NCI-H146 (cell line): ENCODE measurements at places on chromosomes 4 and X.

DNA sequence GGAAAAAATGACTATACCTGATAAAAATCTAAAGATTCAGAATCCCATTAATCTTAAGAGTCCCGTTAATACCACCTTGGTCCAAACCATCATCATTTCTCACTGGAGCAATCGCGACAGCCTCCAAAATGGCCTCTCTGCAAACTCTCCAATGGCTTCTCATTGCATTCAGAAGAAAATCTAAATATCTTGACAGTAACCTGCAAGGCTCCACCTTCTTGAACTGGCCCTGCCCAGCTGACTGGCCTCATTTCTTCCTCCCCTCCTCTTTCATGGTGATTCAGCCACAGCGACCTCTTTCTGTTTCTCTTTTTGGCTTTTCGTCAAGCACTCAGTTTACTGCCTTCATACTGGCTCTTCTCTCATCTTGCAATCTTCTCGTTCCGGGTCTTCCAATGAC is 56.2 kb upstream of the GPRIN3 start:
- no peak for DNase-seq

DNA sequence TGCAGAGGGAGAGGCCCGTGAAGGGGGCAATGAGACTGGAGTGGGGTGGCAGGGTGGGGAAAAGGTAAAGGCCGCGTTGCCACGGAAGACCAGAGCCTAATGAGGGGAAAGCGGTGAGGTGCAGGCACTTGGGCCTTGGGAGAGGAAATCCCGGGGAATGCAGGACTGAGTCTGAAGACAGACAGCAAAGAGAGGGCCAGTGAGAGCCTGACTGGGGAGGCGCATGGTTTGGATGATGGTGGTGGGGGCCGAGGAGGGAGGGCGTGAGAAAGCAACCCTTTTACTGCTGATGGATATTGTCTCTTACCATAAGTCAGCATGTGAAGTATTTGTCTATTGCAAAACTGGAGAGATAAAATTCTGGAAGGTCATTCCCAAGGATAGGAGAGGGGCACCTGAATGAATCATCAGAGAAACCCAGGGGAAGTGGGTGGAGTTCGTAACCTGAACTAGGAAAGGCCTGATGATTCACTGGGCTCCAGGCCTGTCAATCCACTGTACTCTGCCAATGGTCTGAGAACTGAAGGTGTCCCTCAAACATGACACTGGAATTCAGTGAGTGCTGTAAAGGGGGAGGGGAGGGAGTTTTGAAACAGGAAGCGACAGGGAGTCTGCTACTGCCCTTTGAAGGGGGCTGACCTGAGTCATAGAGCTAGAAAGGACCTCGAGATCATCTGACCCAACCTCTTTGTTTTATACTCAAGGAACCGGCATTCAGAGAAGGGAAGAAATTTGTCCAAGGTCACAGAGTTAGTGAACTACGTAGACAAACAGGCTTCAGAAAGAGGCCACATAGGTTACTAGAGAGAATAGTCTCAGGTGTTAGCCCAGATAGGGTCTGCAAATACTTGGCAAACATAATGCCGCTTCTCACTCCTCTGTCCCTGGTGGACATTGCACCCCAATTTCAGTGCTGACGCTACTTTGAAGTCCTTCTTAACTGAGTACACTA is 52.2 kb downstream of the NALF2 start:
- DNase-seq: no peak

DNA sequence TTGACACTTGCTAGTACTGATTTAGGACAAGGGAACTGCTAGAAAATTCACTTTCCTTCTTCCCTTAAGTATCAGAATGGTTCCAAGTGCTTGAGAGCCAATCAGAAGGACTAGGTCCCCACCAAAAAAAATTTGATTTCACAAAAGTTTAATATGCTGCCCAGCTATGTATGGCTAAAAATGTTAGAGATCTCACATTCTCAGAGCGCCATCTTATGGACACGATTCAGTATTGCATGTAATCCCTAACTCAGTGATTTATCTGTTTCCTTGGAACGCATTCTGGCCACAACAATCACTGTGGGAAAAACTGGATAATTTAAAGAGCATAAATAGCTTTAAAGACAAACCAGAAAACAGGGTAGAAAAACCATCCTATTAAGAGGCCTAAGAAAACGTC is 255.1 kb upstream of the GPC4 start:
- no peak for DNase-seq

- no peak for DNase-seq
Measured at GRCh38 chr4:3641501-3641900, 109.3 kb upstream of the LRPAP1 start.

GRCh38 chr4:19791422-19792123 is 460.1 kb upstream of the SLIT2 start:
- no peak for DNase-seq

DNA sequence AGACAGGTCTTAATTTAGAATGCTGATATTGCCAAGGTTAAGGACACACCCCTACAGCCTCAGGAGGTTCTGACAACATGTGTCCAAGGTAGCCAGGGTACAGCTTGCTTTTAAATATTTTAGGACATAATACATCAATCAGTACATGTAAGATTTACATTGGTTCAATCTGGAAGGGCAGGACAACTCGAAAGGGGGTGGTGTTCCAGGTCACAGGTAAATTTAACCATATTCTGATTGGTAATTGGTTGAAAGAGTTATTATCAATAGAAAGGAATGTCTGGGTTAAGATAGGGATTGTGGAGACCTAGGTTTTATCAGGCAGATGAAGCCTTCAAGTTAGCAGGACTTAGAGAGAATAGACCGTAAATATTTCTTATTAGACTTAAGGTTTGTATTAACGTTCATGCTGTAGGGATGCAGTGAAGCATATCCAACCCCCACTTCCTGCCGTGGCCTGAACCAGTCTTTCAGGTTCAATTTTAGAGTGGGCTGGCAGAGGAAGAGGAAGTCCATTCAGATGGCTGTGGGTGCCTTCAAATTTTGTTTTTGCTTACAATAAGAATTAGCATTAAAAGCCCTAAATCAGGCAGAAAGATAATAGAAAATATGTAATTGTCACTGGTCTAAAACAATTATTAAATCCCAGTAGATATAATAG is 136.5 kb upstream of the GALNTL6 start:
- no peak for DNase-seq

DNA sequence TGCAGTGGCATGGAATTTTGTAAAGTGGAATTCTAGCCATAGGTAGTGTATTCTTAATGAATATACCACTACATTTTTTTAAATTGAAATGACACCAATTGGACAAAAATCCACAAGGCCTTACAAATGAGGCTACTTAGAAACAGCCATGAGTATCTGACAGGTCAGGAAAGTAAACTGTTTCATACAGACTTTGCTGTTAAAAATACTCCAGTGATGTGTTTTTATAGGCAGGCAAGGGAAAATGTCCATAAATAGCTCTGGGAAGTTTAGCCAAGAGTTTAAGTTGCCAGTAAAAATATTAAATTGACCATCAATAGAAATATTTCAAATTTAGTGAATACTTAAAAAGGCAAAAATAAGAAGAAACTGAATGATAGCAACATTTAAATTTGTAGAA is 41.8 kb upstream of the PDLIM5 start:
- DNase-seq: no peak

DNA sequence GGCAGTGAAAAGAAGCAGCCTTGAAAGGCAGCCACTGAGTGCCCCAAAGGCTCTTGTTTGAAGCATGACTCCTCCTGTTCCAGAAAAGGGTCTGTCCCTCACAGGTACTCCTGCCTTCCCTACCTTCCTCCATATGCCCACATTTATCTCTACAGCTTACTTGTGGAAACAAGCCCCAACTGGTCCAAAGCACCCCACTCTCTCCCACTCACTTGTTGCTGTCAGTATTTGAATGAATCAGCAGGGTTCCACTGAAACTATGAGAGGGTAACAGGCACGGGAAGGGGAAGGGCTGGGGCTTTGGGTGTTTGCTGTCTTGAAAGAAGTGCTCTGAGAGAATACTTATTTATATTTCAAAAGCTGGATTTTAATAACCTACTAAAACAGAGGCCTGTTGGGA is 34.9 kb downstream of the GPR143 start:
- DNase-seq: no peak

GRCh38 chrX:53445977-53446376 is 11.8 kb upstream of the HSD17B10 start:
- DNase-seq: peak; percentile 43

DNA sequence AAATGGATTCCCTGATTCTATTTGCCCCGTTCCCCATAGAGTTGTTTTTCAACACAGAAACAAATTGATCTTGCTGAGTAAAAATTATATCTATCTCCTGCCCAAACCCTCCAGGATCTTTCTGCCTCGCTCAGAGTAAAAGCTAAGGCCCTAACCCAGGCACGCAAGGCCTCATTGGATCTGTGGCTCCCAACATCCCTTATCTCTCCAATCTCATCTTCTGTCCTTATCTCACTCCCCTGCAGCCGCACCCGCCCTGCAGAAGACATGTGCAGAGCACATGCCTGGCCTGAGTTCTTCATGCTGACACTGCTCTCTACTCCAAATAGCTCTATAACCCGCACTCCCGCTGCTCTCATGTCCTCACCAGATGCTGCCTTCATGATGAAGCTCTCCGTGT is 543.8 kb upstream of the ZFP42 start:
- no peak for DNase-seq

GRCh38 chr4:62130637-62131036 is 930.5 kb downstream of the ADGRL3 start:
- peak; percentile 95 for DNase-seq

DNA sequence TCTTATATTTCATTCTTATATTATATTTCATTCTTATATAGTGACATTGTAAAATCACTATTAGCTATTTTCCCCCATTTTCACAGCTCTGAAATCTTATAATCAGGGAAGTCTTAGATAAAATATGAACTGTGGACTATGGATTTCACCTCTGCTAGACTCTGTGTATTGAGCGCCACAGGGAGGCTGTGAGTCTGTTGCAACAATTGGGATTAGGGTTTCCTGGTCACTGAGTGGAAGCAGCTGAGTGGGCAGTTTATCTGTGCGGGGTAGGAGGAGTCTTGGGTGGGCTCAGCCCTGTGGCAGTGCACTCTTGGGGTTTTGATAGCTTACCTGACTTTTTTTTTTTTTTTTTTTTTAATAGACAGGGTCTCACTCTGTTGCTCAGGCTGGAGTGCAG is 249.5 kb downstream of the PTTG2 start:
- DNase-seq: no peak

- DNase-seq: no peak
Measured at GRCh38 chrX:16705370-16705769, 7.1 kb downstream of the CTPS2 start.

- DNase-seq: no peak
Measured at GRCh38 chr4:6702761-6703160, 6.9 kb downstream of the MRFAP1L1 start.

GRCh38 chr4:172042714-172043114 is 229.5 kb downstream of the GALNTL6 start:
- peak; percentile 62 for DNase-seq

DNA sequence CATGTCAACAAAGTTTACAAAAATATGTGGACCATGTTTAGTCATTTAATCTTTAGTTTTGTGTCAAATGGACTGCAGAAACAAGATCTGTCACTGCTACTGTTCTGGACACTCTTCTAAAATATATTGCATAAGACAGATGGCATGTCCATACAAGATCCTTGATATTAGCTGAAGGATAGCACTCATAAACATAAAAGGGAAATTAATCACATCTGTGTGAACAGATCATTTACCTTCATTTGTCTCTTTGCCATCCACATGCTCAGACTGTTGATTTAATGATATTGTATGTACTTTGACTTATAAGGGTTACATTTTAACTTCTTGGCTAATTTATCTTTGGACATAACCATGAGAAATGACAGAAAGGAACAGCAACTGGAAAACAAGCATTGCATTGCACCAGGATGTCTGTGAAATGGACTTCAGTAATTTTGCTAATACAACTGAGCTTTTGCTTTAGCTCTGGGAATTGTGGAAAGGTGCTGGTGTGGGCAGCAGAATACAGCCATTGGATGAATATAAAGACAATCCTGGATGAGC is at the start of gene UGT2B7:
Gene UGT2B7 (plus strand): TSS at position 364 of the 546 bp plus-strand sequence. CDS start 47 bp downstream, at position 411.
- no peak for DNase-seq

- peak; percentile 49 for DNase-seq
Measured at GRCh38 chrX:24149351-24150050, at the start of gene ZFX. TSS of gene ZFX (plus strand) at chrX:24149729. CDS start at chrX:24172743, 23,014 bp downstream.

GRCh38 chr4:10629394-10629793 is 55.2 kb downstream of the CLNK start:
- DNase-seq: no peak

DNA sequence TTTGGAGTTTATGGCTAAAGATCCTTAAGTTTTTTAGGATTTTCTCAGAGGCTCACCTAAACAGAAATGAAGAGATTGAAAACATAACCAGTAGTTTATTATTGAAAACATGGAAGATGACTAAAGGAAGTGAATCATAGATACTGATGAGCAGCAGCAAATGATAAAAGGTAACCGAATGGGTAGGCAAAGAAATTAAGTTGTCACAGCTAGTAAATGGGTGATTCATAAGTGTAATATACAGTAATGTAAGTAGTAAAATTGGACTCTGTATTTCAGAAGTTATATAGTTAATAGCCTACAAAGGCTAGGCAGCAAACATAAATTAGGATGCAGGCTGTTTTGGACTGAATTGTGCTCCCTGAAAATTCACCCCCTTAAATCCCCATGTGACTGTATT is 59.0 kb upstream of the ADGRA3 start:
- no peak for DNase-seq

DNA sequence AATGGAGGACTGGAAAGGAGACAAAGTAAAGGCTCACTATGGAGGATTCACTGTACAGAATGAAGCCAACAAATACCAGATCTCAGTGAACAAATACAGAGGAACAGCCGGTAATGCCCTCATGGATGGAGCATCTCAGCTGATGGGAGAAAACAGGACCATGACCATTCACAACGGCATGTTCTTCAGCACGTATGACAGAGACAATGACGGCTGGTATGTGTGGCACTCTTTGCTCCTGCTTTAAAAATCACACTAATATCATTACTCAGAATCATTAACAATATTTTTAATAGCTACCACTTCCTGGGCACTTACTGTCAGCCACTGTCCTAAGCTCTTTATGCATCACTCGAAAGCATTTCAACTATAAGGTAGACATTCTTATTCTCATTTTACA is 6.8 kb downstream of the FGB start:
- no peak for DNase-seq

DNA sequence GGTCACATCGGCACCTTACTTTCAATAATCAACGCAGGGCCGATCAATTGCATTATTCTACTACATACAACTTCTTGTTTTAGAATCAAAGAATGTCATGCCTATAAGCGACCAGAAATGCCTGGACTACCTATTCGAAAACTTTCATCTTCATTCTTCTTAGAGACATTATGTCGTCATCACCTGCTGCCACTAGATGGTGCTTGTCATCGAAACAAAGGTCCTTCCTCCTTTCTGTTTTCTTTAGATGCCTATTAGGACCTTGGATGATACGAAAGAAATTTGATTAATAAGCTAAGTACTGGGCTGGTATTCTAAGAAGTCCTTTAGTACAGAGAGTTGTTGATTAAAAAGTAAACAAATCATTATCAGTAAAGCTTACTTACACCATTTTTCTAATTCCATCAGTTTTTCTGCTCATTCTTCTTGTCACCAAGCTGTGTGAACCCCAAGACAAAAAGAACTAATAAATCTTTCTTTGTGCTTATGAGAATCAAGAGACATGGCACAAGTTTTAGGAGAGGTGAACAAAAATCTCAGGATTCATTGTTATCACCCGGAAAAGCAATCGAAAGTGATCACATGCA is 154.5 kb upstream of the SLC4A4 start:
- peak; percentile 47 for DNase-seq
